Cardiac muscle cell (in vitro differentiated cells and primary cell): ENCODE measurements at places on chromosomes 2 and 18.
A peak's percentile ranks its signal among the peaks of the same experiment; 100 is the strongest.

DNA sequence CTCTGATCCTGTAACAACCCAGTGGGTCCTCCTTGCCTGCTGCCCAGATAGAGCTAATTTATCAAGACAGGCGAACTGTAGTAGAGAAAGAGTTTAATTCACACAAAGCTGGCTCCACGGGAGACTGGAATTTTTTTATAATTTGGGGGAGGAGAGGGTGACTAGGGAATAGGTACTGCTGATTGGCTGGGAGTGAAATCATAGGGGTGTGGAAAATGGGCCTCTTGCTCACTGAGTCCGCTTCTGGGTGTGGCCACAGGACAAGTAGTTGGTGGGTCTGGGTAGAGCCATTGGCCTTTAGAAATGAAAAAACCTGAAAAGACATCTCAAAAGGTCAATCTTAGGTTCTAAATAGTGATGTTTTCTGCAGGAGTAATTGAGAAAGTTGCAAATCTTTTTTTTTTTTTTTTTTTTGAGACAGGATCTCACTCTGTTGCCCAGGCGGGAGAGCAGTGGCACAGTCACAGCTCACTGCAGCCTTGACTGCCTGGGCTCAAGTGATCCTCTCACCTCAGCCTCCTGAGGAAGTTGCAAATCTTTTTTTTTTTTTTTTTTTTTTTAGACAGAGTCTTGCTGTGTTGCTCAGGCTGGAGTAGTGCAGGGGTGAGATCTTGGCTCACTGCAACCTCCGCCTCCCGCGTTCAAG lies 14.4 kb upstream of the UGGT1 start:
- H3K4me3 ChIP-seq, result no peak overlapping the region
- no peak for DNase-seq
- H3K4me1 ChIP-seq, result no peaks in the 10 kb centered on the region
- H3K27ac ChIP-seq, result no peak overlapping the region

- H3K27me3 ChIP-seq, result no peaks in the 10 kb centered on the region
- DNase-seq, result no peak
- H3K36me3 ChIP-seq, result no peaks in the 10 kb centered on the region
- H3K27ac ChIP-seq, result no peak overlapping the region
- H3K4me3 ChIP-seq, result no peak overlapping the region
These were observed 1287.5 kb upstream of the NXPH2 start for GRCh38 chr2:140067661-140068060.

DNA sequence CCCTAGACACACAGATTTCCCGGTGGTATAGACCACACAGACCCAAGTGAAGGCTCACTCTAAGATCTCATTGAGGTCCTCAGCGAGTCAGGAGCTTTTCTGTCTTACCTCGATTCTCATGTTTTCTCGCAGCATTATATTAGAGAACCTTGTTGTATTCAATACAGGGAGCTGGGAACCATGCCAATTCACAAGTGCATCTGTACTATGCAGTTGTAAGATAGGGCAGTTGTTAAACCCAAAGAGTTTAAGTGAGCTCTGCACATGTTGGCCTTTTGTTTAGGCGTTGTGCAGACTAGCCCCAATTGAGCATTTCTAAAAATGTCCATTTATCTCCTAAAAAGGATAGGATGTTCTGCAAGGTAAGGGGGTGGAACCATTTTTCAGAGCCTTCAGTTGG lies 59.6 kb downstream of the FEZ2 start:
- no peaks in the 10 kb centered on the region for H3K36me3 ChIP-seq
- no peak overlapping the region for H3K4me3 ChIP-seq

- H3K4me3 ChIP-seq, result no peak overlapping the region
- no peak overlapping the region for H3K27ac ChIP-seq
- no peaks in the 10 kb centered on the region for H3K27me3 ChIP-seq
- DNase-seq, result peak; percentile 69
- no peaks in the 10 kb centered on the region for H3K36me3 ChIP-seq
- no peaks in the 10 kb centered on the region for H3K4me1 ChIP-seq
These were observed 43.6 kb downstream of the QPCT start for GRCh38 chr2:37388074-37388473.

- no peaks in the 10 kb centered on the region for H3K36me3 ChIP-seq
- no peak for DNase-seq
- no peak overlapping the region for H3K4me3 ChIP-seq
- no peak overlapping the region for H3K27ac ChIP-seq
- H3K27me3 ChIP-seq, result no peaks in the 10 kb centered on the region
These were observed 7.5 kb downstream of the ABCG8 start for GRCh38 chr2:43846140-43846793.

GRCh38 chr2:27014771-27015433 lies 17.9 kb upstream of the TMEM214 start:
- H3K4me3 ChIP-seq, result no peak overlapping the region
- H3K27me3 ChIP-seq, result no peaks in the 10 kb centered on the region
- no peaks in the 10 kb centered on the region for H3K36me3 ChIP-seq
- H3K4me1 ChIP-seq, result peaks cover 24% of the 10 kb centered on the region
- DNase-seq, result no peak
- peak overlapping the region; percentile 38 for H3K27ac ChIP-seq

DNA sequence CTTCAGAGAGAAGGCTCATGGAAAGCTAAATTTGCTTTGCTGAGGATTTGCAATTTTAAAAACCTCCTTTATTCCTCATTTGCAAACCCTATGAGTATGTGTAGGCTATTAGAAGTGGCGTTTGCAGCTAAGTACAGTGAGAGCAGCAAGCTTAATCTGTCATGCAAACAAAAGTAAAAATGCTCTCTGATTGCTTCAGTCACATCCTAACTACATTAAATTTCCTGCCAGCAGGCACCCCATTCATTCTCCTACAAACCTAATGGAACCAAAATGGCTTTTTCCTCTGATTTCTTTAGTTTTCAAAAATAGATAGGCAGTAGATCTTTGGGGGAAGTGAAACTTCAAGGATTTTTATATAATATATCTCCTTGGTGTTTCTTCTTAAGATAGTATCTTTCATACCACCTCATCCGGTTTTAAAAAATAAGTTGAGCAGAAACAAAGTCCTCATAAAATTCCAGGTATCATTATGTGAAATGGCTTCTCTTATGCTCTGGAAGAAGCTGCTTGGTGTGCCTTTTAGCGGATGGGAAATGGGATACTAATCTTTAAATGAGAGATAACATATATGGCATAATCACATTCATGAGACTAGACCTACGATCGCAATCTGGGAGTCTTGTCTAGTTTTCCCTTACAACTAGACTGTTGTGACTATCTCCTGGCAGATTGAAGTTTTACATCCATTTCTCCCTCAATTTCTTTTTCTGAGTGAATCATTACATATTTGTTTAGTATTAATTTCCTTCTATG lies 49.1 kb downstream of the CLIP4 start:
- H3K27me3 ChIP-seq, result peaks cover 22% of the 10 kb centered on the region
- no peak overlapping the region for H3K4me3 ChIP-seq
- H3K36me3 ChIP-seq, result no peaks in the 10 kb centered on the region
- no peaks in the 10 kb centered on the region for H3K4me1 ChIP-seq
- no peak overlapping the region for H3K27ac ChIP-seq
- DNase-seq, result no peak

- H3K4me3 ChIP-seq, result no peak overlapping the region
- peak overlapping the region; percentile 46 for H3K27ac ChIP-seq
- peaks cover 12% of the 10 kb centered on the region for H3K4me1 ChIP-seq
These were observed 62.9 kb downstream of the MTHFD2 start for GRCh38 chr2:74261204-74261864.

DNA sequence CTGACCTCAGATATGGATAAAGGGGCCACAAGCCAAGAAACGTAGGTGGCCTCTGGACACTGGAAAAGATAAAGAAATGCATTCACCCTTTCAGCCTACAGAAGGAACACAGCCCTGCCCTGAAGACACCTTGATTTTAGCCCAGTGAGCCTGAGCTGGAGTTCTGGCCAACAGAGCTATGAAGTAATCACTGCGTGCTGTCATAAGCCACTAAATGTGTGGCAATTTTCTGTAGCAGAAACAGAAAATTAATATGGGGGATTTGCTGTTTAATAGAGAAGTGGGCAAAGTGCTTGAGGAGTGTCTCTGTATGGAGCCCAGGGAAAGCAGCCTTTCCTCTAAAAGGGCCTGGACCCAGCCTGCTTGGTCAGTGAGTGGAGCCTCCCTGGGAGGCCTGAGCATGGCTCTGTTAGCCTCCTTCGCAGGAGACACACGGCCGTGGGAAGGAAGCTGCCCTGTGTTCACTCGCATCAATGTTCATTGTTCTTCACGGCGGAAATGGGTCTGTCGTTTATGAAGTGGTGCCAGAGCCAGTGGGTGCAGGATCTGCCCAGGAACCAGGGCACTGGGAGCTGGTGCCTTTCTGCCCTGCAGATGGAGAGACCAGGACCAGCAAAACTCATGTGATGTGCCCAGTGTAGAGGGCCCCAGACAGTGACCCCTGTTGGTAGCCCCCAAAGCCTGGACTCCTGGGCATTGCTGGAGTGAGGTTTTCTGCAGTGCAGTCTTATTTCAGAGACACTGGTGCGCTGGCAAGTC lies 268.9 kb downstream of the NDUFA10 start:
- no peak overlapping the region for H3K4me3 ChIP-seq
- H3K27ac ChIP-seq, result no peak overlapping the region
- no peak for DNase-seq
- no peaks in the 10 kb centered on the region for H3K36me3 ChIP-seq
- H3K27me3 ChIP-seq, result no peaks in the 10 kb centered on the region

- no peak within 1 kb of the TSS for H3K4me3 ChIP-seq
- no peaks in the 10 kb centered on the region for H3K27me3 ChIP-seq
- no peaks in the 10 kb centered on the region for H3K4me1 ChIP-seq
- DNase-seq, result peak; percentile 7
- no peak within 1 kb of the TSS for H3K27ac ChIP-seq
These were observed at the start of gene IL36A for GRCh38 chr2:113005030-113005509. TSS of gene IL36A (plus strand) at chr2:113005459. CDS start at chr2:113005872, 413 bp downstream.

DNA sequence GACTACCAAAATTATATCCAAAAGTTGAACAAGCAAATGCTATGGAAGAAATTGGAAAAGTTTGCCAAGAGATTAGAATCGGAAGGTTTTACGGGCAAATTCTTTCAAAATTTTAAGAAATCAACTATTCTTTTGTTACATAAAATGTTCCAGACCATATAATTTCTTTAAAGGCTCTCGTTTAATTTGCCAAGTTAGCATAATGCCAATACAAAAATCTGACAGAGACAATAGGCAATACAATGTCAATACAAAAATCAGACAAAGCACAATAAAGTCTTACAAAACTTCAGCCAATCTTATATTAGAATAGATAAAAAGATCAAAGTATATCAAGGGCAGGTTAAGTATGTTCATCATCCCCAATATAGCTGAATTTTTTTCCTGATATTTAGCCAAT lies 224.2 kb downstream of the BCL11A start:
- no peaks in the 10 kb centered on the region for H3K4me1 ChIP-seq
- H3K36me3 ChIP-seq, result no peaks in the 10 kb centered on the region
- no peak for DNase-seq
- H3K4me3 ChIP-seq, result no peak overlapping the region
- no peaks in the 10 kb centered on the region for H3K27me3 ChIP-seq

GRCh38 chr2:182713601-182714000 lies 2.5 kb upstream of the DNAJC10 start:
- no peaks in the 10 kb centered on the region for H3K27me3 ChIP-seq
- H3K36me3 ChIP-seq, result no peaks in the 10 kb centered on the region
- peaks cover 4% of the 10 kb centered on the region for H3K4me1 ChIP-seq
- H3K27ac ChIP-seq, result no peak overlapping the region
- no peak for DNase-seq
- H3K4me3 ChIP-seq, result no peak overlapping the region

DNA sequence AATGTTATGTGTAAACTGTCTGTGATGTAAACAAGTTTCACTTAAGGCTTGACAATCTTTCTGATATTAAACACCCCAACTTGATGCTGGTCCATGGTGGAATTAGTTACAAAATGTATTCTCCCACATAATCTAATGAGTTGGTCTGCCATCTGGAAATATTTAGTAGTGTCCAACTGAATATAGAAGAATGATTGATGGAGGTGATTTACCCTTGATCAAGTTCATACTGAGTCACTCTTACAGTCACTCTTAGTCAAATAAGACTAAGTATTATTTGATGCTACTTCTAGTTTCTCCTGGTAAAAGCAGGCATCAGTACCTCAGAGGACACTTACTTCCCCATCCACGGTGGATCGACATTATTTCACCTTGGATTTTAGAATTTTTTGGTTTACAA lies 198.1 kb downstream of the SATB2 start:
- no peak overlapping the region for H3K27ac ChIP-seq
- no peak for DNase-seq
- H3K4me1 ChIP-seq, result no peaks in the 10 kb centered on the region
- no peak overlapping the region for H3K4me3 ChIP-seq
- H3K27me3 ChIP-seq, result no peaks in the 10 kb centered on the region

DNA sequence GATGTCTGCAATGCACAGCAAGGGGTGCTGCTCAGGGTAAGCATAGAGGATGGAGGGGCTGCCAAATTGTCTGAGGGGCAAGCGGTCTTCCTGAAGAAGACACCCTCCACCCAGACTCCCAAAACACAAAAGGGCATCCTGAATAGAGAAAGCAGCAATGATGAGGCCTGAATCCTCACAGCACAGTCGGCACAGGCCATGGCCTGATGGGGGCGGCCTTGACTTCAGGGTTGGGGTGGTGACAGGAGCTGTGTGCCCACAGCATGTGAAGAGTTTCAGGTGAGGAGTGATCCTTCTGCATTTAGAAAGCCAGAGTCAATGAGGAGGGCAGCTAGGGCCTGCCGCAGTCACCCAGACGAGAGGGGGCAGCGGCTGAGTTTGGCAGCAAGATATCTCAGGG lies 159.4 kb downstream of the GALNT14 start:
- no peak overlapping the region for H3K4me3 ChIP-seq
- no peaks in the 10 kb centered on the region for H3K27me3 ChIP-seq
- DNase-seq, result no peak
- H3K27ac ChIP-seq, result no peak overlapping the region
- no peaks in the 10 kb centered on the region for H3K36me3 ChIP-seq
- peaks cover 22% of the 10 kb centered on the region for H3K4me1 ChIP-seq

- peak overlapping the region; percentile 74 for H3K4me3 ChIP-seq
- H3K27me3 ChIP-seq, result no peaks in the 10 kb centered on the region
- no peaks in the 10 kb centered on the region for H3K36me3 ChIP-seq
- H3K27ac ChIP-seq, result peak overlapping the region; percentile 99
- H3K4me1 ChIP-seq, result peaks cover 11% of the 10 kb centered on the region
- DNase-seq, result no peak
These were observed 752 bp upstream of the BAZ2B start for GRCh38 chr2:159617100-159617499.

DNA sequence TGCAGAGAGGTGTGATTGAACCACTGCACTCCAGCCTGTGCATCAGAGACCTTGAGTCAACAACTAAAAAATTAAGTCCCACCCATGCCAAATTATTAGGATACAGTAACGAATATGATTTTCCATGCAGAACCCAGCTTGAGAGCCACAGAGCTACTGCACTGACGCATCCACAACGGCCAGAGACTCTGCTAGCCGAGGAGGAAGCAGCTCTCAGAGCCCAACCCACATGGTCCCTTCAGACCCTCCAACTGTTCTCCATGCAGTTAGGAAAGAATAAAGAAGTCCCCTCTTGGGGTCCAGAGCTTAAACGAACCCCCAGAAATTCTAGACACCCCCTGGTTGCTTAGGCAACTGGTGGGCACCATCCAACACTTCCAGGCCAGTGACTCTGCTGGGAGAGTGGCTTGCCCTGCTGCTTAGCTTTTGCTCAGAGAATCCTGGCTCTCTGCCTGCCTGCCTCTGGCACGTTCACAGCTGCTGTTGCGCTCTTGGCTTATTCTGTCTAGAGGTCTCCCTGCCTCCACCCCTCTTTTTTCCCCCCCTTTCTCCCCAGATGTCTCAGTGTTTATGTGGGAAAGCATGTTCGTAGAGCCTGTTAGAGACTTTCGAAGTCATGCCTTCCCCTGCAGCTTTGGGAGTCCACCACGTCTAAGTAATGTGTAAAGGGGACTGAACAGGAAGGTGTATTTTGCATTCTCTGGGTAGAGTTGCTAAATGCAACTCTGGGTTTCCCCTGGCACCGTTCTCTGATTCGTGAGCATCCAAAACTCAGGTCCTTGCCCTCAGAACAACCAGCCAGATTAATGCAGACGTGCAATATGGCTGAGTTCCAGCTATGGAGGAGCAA lies 26.0 kb upstream of the SP3 start:
- H3K4me1 ChIP-seq, result no peaks in the 10 kb centered on the region
- peak; percentile 92 for DNase-seq
- H3K4me3 ChIP-seq, result no peak overlapping the region
- no peaks in the 10 kb centered on the region for H3K27me3 ChIP-seq
